ENCODE measurements at places on chromosomes 2 and 18.

- no peak for DNase-seq
These were observed 992 bp downstream of the TSHZ1 start for GRCh38 chr18:75211626-75211952.

GRCh38 chr2:65055422-65056214 is 598 bp upstream of the CEP68 start:
- DNase-seq = peak; percentile 36

DNA sequence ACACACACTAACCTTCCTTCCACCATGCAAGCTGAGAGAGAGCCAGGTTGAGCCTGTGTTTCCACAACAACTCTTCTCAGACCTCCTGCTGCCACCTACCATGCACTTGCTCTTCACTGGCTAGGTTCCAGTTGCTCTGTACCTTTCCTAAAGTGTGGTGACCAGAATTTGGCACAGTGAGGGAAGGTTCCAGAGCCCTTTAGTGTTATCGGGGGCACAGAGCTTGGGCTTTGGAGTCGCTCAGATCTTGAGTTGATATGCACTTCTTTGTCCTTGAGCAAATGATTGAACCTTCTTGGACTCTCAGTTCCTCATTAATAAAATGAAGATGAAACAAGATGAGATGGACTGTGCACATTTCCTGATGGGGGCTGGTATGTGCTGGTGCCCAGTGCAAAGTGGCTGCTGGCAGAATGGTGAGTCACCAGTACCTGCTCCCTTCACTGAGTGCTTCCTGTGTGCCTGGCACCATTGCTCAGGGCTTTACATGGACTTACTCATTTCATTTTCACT is 47.1 kb downstream of the NEDD4L start:
- no peak for DNase-seq

DNA sequence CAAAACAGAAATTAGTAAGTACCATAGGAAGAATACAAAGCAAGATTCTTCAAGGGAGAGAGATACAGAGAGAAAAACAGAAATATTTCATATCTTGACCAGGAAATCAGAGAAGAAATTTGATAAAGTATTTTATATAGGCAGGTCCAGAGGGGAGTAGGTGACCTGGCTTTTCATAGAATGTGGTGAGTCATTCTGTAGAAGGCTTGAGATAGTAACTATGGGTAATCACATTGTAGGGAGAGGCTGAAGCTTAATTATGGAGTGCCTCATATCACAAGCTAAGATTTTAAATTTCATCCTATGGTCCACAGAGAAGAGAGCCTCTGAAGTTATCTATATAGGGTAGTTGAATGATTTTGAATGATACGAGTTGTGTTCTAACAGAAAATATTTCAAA is 195.0 kb upstream of the CYRIA start:
- no peak for DNase-seq

DNA sequence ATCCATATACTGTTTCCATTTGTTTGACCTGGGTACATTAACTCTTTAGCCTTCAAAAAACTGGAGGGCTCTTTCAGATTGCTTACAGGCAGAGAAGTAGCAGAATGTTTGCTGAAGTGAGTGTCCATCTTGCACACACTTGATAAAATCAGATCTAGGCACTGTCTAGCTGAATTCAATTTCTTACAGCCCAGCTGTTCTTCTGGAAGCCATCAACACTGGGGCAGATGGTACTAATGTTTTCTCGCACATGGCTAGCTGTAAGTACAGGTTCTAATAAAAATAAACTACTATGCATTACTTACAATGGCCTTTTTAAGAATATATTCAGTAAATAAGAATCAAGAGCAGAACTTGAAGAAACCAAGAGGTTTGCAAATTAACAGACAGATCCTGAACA is 175.9 kb downstream of the NBAS start:
- DNase-seq = no peak

DNA sequence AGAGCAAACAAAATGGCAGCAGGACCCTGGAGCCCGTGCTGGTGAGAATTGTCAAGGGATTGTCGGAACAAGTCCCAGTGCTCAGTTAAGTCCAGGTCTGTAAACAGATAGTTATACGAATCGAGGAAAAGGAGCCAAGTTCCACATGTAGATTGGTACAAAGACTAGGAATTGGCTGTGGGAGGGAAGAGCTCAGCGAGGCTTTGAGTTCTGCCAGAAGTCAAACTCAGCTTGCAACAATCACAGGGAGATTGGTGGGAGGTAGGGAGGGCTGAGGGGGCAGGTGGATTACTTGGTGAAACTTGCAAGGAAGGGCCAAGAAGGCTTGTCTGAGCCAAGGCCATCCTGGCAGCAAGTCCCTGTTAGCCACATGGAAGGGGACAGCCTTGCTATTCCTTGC is 217.8 kb upstream of the ARL4C start:
- DNase-seq = no peak

DNA sequence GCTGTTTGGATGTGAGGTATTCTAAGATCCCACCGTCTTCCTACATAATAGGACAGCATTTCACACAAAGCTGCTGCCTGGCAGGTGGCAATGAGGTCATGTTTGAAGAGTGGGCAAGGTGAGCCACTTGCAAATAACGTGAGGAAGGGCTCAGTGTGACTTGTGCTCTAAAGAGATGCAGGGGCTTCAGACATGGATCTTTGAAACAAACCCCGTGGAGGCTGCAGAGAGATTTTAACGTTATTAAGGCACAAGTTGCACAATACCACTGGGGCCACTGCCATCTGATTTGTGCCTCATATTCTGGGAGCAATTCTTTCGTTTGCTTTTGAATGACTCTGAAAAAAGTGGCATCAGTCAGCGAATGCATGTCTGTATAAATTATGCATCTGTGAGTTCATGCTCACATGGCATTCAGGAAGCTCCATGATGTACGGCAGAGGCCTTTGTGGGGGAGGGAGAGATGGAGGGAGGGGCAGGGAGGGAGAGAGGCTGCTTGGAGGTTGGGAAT is 362.0 kb downstream of the SOX11 start:
- DNase-seq = no peak

DNA sequence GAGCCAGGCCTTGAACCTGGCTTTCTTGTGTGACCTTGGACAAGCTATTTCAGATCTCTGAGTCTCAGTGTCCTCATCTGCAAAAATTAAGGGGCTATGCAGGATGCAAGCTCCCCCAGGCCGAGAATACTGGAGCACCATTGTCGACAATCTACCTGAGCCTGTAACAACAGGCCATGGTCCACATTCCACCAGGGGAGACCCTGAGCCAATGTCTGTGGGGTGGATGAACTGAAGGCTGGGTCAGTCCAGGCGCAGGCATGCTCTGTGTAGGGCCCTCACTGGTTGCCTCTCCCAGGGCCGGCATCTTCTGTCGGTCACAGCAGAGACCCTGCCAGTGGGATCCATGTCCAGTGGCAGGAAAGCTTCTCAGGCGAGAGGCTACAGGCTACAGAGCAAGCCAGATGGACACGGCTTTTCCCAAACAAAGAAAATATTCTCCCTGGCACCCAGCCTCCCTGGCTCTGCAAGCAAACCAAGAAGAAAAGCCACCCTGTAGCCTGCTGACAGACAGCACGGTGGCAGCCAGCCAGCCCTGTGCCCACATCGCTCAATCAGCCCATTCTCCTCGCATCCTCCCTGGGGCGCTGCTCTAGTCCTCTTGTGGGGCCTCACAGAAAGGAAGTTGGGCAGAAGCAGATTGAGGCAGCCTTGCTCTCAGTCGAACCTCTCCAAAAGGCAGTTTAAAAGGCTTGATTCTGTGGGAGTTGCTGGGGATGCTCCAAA is 48.7 kb upstream of the FZD7 start:
- DNase-seq = no peak

GRCh38 chr2:39535636-39536185 is 98.6 kb upstream of the MAP4K3 start:
- DNase-seq = no peak

DNA sequence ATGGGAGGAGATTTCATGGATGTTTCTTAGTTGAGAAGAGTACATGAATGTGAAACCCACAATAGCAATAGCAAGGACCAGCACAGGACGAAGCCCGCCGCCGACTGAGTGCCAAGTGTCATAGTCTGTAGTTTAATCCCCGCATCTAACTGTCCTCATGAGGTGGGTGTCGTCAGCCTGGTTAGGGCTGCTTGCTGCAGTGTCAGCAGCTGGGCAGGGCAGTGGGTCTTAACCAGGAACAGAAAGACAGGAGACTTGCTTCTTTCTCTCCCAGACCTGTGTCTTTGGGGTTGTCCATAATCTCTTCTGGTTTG is 146.6 kb downstream of the VAPA start:
- DNase-seq = no peak

GRCh38 chr2:36770542-36771287 is 74.2 kb downstream of the VIT start:
- DNase-seq = no peak

GRCh38 chr2:74759986-74760385 is 73.9 kb upstream of the HK2 start:
- no peak for DNase-seq

DNA sequence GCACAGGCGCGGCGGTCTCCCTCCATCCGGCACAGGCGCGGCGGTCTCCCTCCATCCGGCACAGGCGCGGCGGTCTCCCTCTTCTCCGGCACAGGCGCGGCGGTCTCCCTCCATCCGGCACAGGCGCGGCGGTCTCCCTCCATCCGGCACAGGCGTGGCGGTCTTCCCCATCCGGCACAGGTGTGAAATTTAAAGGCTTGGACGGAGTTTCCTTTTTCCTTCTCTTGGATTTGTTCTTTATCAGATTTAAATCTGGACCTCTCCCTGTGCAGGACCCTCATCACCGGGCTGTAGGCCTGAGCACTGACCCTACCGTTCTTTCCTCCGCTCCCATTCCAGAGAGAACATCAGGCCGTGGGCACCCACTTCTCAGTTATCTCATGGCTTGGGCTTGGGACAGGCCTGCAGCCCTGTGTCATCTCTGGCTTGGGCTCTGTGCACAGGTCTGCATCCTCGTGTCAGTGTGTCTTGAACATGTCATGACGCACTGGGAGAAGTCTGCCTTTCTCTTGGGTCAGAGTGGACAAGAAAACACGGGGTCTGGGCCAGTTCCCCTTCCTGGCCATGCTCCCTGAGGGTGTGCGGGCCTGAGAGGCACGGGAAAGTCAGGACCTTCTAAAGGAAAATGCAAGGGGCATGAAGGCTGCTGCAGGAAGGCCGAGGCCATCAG is 53.9 kb upstream of the PXDN start:
- DNase-seq = no peak

DNA sequence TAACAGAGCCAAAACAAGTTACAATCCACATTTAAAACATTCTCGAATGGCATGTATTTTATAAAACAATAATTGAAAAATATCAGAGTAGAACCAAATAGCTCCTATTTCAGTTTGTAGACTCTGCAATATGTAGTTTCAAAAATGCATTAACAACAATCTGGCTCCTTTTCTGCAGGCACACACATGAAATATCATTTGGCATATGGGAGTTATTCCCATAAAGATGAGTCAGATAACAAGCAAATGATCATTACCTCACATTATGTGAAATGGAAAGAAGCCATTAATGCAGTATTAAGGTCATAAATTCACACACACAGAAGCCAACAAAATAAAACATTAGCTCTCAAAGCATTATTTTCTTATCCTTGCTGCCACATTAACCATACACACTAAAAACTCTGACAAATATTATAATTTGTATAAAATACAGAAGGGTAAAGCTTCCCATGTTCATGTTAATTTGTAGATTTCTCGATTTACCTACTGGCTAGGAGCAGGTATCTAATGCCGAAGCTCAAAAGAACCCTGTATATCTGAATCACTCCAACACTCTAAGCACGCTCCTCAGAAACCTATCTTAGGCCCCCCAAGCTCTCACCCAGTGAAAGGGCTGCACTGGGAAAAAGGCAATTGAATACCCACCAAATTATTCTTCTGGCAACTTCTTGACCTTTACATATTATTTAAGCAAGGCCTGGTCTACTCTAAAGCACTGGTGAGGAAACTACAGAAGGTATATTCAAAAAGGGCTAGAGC is 13.8 kb downstream of the NBAS start:
- no peak for DNase-seq

GRCh38 chr2:62441421-62441820 is 64.6 kb downstream of the TMEM17 start:
- no peak for DNase-seq
